ENCODE measurements at places on chromosomes 3 and 15. TPM values are rescaled to one million over a fixed set of nuclear protein-coding genes. Genes with fewer than 3 reads are reported as not detected.

- DNase-seq, result no peak
Measured at GRCh38 chr3:127440384-127440783, 150.1 kb downstream of the TPRA1 start.

GRCh38 chr3:19886404-19886803 is 47.6 kb downstream of the EFHB start:
- no peak for DNase-seq

GRCh38 chr3:183208260-183208659 is 44.8 kb upstream of the B3GNT5 start:
- DNase-seq, result no peak

- no peak for DNase-seq
Measured at GRCh38 chr3:123406598-123406997, 42.3 kb downstream of the ADCY5 start.

Gene PIF1
- total RNA-seq, result 0.22 TPM

Gene VGLL3
- not detected for total RNA-seq

Gene IMPG2
- total RNA-seq, result 0.66 TPM

Gene HEXA
- total RNA-seq, result 66.9 TPM

Gene P2RY12
- not detected for total RNA-seq
